ENCODE measurements at places on chromosomes 1 and 21. TPM values are rescaled to one million over a fixed set of nuclear protein-coding genes. Genes with fewer than 3 reads are reported as not detected.

DNA sequence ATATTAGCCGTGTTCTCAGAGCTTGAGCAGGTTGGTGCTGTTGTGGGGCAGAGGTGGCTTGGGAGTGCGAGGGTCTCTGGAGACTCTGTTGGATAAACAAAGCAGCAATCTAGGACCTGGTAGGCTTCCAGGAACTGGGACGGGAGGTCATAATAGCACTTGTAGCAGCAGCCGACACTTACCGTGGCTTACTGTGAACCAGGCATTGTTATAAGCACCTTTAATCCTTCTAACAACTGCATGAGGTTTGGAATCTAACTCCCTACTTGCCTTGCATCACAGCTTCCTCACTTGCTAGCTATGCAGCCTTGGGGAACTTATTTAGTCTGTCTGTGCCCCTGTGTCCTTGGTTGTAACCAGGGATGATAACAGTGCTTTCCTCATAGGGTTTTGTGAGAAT, 94.9 kb downstream of the NAV1 start:
- DNase-seq, result no peak

GRCh38 chr1:169326956-169327268, 40.7 kb downstream of the NME7 start:
- no peak for DNase-seq

- no peak for DNase-seq
These were observed 93.6 kb downstream of the DYRK1A start for GRCh38 chr21:37460196-37460595.

DNA sequence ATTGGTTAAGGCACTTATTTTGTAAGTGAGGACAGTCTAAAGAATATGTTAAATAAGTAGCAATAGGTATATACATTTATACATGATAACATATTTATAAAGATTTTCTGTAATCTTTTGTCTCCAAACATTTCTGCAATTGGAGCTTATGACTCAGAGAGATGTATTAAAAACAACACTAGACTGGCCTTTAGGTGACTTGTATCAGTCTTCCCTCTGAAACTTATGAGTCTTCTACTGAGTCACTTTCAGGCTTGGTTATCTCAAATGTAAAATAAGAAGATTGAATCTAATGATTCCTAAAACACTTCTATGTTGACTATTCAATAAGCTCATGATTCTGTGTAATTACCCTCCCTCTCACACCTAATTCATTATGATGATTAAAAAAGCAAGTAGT, 672.6 kb upstream of the NEGR1 start:
- DNase-seq, result no peak

- DNase-seq, result no peak
These were observed 108.2 kb upstream of the OLIG2 start for GRCh38 chr21:32917362-32918135.

- no peak for DNase-seq
These were observed 76.4 kb downstream of the COLGALT2 start for GRCh38 chr1:183961132-183961531.

DNA sequence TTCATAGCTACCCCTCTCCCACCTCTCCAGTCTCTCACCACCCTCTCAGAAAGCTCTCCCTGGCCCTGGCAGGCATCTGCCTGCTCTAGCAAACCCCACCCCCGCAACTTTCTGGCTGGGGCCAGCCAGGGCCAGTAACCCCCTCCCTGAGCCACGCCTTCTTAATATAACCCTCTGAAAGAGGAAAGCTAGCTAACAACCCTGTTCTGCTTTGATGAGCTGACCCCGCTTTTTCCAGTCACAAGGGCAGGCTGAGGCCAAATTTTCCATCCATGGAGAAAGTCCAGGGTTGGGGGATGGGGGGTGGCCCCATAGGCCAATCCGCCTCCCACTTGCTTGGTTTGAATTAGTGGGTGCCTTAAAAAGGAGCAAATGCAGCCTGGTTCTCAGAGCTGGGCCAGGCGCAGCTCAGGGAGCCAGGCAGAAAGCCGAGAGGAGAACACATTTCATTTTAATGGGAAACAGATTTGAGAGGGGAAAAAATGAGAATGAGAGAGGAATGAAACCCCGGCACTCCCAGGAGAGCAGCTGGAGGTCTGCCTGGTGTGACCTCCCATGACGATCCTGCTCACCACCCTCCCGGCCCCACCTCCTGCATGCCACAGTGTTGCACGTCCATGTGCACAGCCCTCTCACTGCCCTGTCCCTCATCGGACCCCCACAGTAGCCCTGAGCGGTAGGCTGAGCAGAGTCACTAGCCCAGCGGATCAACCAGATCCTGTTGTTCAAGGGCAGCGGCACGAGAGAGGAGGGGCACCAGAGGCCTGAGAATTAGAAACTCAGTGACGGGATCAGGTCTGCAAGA, 62.3 kb downstream of the OPTC start:
- peak; percentile 73 for DNase-seq

DNA sequence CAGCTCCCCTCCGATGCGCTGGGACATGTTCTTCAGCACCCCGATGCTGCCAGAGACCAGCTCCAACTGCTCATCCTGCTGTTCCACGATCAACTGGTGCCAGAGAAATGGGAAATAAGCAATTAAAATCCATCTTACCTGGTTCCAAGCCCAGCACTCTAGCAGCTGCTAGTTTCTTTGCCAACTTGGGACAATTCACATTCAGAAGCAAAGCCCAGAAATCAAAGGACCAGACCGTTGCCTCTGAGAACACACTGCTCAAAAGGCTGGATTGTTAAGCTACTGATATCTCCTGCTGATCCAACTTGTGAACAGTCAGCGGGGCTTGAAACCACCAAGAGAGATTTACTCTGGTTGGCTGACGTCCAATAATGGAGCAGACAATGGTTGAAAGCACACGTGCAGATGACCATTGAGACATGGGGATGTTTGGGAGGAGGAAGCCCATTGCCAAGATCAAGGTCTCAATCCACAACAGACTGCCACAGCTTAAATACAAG, 34.4 kb downstream of the STX6 start:
- no peak for DNase-seq

DNA sequence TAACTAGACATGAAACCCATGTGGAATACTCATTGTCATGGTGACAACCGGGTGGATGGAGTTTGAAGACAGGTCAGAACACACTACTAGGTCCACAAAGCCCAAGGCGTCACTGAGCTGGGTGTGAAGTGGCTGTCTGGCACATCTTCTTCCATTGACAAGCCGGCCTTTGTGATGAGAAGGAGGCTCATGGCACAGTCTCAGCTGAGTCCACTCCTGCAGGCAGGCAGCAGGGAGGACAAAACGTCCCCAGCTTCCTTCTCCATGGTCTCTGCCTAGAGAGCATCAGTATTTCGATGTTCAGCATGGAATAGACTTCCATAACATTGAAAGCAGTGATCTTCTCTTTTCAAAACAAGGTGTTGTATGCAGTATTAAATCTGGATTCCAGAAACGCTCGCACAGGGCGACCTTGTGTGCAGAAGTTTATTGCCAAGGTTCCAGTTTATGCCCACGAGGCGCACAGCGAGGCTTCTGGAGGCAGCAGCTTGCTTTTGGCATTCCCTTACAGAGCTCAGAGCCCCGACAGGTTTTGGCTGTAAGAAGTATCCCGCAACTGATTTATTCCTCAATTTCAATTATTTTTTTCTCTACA, 104.2 kb downstream of the SIM2 start:
- no peak for DNase-seq

GRCh38 chr1:151840421-151840820, 801 bp upstream of the C2CD4D start:
- DNase-seq, result no peak

DNA sequence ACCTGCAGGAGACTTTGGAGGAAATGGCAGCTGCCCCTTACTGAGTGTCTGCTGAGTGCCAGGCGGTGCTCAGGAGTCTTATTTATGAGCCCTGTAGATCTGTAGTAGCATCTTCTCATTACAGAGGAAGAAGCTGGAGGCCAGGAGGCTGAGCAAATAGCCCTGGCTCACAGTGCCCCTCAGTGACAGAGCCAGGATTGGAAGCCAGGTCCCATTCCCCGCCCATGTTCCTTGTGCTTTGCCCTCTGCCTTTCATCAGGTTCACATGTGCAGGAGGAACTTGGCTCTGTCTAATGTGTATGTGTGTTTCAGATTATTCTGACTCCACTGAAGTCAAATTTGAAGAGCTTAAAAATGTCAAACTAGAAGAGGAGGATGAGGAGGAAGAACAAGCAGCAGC, 21.2 kb downstream of the KDM4A start:
- no peak for DNase-seq

DNA sequence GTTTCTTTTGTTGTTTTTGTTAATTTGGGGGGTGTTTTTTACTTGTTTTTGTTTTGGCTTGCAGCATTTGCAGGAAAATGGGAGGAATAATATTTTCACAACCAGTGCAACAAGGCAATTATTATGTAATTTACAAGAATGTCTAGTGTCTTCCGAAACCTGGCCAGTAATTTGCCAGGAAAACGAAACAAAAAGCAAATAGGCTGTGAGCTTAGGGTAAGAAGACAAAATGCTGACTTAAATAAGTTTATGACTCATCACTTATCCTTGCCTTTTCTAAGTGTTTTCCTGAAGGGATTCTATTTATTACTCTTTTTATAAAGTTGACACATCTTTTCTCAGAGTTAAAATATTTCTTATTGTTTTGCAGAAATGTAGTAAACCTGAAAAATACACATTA, 49.8 kb downstream of the KCNT2 start:
- DNase-seq, result no peak

- no peak for DNase-seq
These were observed 27.4 kb downstream of the PRKACB start for GRCh38 chr1:84171481-84171880.

DNA sequence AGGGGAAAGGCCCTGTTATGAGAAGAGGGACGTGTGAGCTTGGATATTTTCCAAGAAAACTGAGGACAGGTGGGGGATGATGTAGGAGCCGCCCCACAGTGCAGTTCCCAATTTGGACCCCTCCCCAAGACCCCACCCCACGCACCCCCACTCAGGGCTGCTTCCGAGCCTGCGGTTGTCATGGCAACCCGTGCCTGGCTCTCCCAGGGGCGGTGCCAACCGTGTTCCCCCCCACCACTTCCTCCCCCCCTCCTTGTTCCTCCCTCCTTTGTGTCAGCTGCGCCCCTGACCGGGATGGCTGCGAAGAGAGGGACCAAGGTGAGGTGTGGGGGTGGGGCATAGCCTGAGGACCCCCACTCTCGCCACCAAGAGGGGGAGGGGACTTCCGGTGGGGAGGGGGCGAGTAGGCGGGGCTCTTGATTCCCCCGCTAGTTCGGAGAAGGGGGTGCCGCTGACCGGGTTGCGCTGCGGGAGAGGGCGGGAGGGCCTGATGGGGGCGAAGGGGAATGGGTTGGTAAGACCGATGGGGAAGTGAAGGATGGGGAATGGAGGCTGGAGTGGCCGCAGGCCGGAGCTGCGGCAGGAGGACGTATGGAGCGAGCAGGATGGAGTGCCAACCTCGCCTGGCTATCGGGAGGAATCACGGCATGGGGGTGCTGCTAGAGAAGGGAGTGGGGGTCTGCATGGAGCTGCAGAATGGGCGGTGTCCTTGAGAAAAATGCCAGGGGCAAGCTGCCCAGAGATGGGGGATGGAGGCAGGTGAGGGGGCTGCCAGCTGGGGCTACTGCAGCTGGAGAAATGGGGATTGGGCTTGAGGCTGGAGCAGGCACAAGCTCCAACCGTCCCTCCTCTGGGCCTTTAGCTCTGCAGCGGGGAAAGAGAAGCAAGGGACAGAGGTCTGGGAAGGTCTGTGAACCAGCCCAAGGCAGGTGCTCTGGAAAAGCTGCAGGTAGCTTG, 953 bp downstream of the TRIM46 start:
- DNase-seq, result peak; percentile 71

GRCh38 chr1:184770181-184770979, 15.7 kb upstream of the EDEM3 start:
- no peak for DNase-seq

DNA sequence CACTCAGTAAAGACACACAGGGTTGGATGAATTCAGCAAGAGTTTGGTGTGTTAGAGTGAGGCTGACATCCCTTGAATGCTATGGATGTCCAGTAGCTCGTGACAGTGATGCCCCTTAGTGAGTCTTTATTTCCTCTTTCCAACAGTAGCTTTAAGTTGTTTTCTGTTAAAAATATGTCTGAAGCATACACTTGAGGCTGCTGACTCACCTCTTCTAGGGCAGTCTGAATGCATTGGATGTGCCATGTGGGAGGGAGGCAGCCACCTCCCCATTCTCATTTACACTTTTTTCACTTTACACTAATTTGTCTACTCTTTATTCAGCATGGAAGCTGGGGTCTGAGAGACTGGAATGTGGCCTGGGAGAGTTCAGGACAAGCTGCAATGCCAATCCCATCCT, 17.6 kb downstream of the NOS1AP start:
- no peak for DNase-seq

DNA sequence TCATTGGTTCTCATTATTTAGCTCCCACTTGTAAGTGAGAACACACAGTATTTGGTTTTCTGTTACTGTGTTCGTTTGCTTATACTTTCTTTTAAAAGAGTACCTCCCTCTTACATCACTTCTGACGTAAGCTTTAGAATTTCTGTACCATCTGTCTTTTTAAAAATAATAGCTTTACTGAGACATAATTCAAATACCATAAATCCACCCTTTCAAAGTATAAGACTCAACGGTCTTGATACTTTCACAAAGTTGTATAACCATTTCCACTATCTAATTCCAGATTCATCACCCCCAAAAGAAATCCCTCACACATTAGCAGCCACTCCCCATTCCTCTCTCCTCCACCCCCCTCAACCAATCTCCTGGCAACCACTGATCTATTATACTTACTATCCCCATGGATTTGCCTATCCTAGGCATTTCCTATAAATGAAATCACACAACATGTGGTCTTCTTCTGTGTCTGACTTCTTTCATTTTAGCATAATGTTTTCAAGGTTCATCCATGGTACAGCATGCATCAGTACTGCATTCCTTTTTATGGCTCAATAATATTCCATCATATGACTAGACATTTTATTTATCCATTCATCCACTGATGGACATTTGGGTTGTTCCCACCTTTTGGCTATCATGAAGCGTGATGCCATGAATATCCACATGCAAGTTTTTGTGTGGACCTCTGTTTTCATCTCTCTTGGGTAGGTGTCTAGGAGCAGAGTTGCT, 104.7 kb downstream of the HLCS start:
- no peak for DNase-seq

DNA sequence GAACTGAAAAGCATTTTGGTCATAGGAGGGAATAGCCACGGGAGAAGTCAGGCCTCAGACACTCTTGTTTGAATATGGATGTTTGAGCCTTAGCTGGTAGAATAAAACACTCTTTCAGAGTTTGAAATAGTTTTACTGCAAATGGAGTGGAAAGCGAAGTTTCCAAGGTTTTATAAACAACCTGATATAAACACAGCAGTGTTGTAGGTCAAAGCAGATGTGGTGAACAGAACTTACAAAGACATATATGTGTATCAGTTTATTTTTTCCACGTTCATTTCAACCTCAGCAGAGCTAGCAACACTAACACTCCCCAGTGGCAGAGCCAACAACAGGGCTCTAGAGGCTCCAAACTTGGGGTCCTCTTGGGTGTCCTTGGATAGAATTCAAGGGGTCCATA, 89.9 kb downstream of the WLS start:
- no peak for DNase-seq

Gene OR2L2
- total RNA-seq, result 0.07 TPM

Gene VASH2
- 3.5 TPM for total RNA-seq

Gene TCEA3
- total RNA-seq, result 9.2 TPM

Gene KCNJ9
- not detected for total RNA-seq

Gene OR10J1
- not detected for total RNA-seq

Gene PIGR
- total RNA-seq, result 30.1 TPM

Gene CLCA4
- 0.10 TPM for total RNA-seq

Gene LRRC7
- 1.9 TPM for total RNA-seq

Gene BRDT
- not detected for total RNA-seq

Gene SMPDL3B
- 3.2 TPM for total RNA-seq

Gene PRAMEF6
- not detected for total RNA-seq

Gene S100A16
- total RNA-seq, result 173 TPM

Gene KCND3
- 1.2 TPM for total RNA-seq

Gene ZNF648
- 0.34 TPM for total RNA-seq

Gene FCRL2
- not detected for total RNA-seq

Gene AVPR1B
- 0.87 TPM for total RNA-seq

All from type B pancreatic cell (in vitro differentiated cells).